ENCODE measurements at places on chromosomes 7 and 10.

DNA sequence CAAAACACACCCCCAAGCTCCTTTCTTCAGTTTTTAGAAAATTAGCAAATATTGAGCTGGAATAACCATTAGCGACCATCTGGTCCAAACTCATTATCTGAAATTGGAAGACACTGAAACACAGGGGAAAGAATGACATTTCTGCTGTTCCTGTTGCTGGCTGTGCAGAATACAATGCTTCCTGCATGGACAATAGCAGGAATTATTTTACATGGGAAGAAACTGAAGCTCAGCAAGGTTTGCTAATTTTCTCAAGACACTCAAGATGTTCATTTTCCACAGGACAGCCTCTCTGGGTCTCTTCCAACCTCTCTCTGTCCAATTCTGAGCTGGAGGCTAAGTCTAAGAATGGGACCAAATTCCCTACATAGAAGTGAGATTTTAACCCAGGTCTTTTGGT lies 81.9 kb upstream of the TNS3 start:
- no peaks in the 10 kb centered on the region for H3K27me3 ChIP-seq
- no peaks in the 10 kb centered on the region for H3K36me3 ChIP-seq
- H3K4me1 ChIP-seq: no peaks in the 10 kb centered on the region
- DNase-seq: no peak
- no peak overlapping the region for H3K27ac ChIP-seq

GRCh38 chr10:109191341-109191740 lies 732.0 kb downstream of the XPNPEP1 start:
- no peak for DNase-seq
- no peaks in the 10 kb centered on the region for H3K4me1 ChIP-seq
- H3K36me3 ChIP-seq: no peaks in the 10 kb centered on the region
- H3K27me3 ChIP-seq: no peaks in the 10 kb centered on the region

GRCh38 chr10:34018784-34019183 lies 684.3 kb upstream of the NRP1 start:
- no peaks in the 10 kb centered on the region for H3K27me3 ChIP-seq
- no peak for DNase-seq
- H3K4me1 ChIP-seq: no peaks in the 10 kb centered on the region

GRCh38 chr10:122085423-122085911 lies 96.5 kb downstream of the TACC2 start:
- H3K27ac ChIP-seq: no peak overlapping the region
- no peak overlapping the region for H3K4me3 ChIP-seq
- no peaks in the 10 kb centered on the region for H3K36me3 ChIP-seq
- H3K27me3 ChIP-seq: no peaks in the 10 kb centered on the region

DNA sequence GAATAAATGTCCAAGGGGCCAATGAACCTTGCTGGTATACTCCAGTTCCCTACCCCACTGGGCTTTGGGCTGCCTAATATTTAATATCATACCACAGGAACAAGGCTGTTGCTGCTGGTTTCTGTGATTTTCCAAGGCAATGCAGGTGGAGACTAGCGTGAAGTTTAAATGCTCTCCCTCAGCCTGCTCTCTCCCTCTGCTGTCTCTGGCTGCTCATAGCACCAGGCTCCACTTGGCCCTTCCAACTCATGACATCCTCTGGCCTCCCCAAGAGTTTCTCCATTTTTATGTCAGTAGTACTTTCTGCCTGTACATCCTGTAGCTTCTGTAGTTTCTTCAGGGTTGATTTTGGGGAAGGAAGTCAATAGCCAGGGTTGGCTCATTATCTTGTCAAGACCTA lies 103.5 kb downstream of the LHFPL3 start:
- DNase-seq: no peak
- H3K27me3 ChIP-seq: no peaks in the 10 kb centered on the region
- H3K4me3 ChIP-seq: no peak overlapping the region
- no peaks in the 10 kb centered on the region for H3K4me1 ChIP-seq

DNA sequence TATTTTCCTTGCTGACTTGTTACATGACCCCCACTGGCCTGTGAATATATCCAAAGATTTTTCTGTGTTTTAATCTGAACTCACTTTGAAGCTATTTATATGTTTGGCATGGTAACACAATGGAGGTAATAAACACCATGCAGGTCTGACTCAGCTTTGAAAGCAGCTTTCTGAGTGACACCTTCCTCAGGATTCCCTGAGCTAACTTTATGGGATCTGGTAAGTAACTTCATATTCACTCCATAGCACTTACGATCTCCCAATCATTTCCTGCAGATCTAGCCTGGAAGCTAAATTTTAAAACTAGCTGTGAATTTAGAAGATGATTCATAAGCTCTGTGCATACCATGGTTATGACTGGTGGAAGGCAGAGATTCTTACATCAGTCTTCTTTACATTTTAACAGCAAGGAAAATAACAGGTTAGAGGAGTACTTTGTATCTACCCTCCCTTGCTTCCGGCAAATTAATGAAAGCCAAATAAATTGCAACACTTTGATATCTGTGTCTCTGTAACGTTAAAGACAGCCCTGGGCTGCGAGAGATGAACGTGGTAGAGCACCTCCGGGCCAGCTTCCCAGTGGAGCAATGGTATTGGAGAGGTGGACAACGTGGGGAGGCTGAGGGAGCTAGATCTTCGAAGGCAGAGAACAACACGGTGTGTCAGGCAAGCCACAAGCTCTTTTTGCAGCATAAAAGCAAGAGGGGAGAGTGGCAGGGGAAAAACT lies 170.2 kb upstream of the KLF14 start:
- no peaks in the 10 kb centered on the region for H3K36me3 ChIP-seq
- DNase-seq: no peak
- no peak overlapping the region for H3K4me3 ChIP-seq
- H3K27me3 ChIP-seq: no peaks in the 10 kb centered on the region
- no peak overlapping the region for H3K27ac ChIP-seq

DNA sequence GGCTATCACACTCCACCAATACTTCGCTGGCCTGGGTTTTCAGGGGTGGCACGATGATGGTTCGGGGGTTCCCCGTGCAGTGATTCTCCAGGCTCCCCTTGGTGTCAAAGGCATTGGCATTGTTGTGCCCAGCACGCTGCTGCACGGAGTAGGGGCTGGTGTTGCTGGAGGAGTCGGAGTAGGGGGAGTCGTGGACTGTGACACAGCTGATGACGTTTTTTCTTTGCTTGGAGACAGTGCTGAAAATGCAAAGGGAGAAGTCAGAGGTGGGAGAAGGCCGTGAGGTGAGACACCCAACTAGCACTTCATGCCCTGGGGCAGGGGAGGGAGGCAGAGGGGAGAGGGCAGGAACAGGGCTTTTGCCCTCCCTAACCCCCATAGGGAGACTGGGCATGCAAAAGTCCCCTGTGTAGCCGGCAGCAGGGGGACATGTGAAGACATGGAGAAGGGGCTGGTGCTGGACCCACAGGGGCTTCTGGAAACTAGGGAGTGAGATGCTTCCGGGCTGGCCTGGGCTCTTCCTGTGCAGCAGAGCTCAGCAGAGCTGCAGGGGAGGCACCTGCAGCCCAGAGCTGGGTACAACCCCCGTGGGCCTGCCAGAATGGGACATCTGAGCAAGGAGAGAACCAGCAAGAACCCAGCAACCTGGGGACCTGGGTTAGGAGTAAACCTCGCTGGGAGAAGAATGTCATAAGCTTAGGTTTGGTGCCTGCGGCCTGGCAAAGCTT lies 60.5 kb downstream of the CLEC2L start:
- no peaks in the 10 kb centered on the region for H3K27me3 ChIP-seq
- no peaks in the 10 kb centered on the region for H3K36me3 ChIP-seq
- H3K4me3 ChIP-seq: no peak overlapping the region

- H3K4me3 ChIP-seq: no peak overlapping the region
- DNase-seq: peak; percentile 54
- H3K36me3 ChIP-seq: no peaks in the 10 kb centered on the region
- no peak overlapping the region for H3K27ac ChIP-seq
- no peaks in the 10 kb centered on the region for H3K27me3 ChIP-seq
- peaks cover 22% of the 10 kb centered on the region for H3K4me1 ChIP-seq
These were observed 81.8 kb upstream of the GPR26 start for GRCh38 chr10:123584419-123584775.

Measured in H1 (cell line).